ENCODE measurements at places on chromosomes 11 and 22. TPM values are rescaled to one million over a fixed set of nuclear protein-coding genes. Genes with fewer than 3 reads are reported as not detected.

BLID gene
- total RNA-seq: 0.63 TPM

SSRP1 gene
- 24.3 TPM for total RNA-seq

FOLH1 gene
- total RNA-seq: 17.9 TPM

CYB5R2 gene
- total RNA-seq: 2.8 TPM

RFPL3 gene
- total RNA-seq: not detected

KRTAP5-11 gene
- not detected for total RNA-seq

NCF4 gene
- total RNA-seq: 2.7 TPM

TMEM191C gene
- total RNA-seq: 0.78 TPM

LYVE1 gene
- 25.6 TPM for total RNA-seq

RCOR2 gene
- 0.23 TPM for total RNA-seq

KDM4E gene
- total RNA-seq: not detected

SIK2 gene
- total RNA-seq: 23.7 TPM

OR2AG2 gene
- total RNA-seq: not detected

DNA sequence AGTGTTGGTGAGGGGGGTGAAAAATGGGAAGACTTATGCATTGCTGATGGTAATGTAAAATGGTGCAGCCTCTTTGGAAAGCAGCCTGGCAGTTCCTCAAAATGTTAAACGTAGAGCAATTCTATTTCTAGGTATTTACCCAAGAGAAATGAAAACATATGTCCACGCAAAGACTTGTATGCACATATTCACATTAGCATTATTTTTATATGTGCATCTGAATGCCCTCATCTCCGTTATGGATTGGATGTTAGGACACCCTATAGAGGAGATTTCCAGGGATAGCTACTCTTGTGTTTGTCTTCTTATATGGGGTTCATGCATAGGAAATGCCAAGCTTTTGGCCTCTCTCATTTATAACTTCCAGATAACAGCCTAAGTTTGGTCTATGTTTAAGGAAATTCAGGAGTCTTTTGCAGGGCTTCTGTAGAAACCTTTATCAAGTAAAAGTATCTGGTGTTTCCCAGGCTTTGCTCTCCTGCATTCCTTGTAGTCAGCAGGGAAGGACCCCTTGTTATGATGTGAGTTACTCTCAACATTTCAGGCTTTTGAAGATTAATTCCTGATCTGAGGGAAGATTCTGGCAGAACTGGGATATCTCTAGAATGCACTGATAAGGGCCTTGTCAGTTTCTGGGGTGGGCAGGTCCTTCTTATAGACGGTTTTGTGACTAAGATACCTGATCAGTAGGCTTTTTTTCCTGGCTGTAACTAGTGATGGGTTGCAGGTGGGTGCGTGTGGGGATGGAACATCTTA, 116.8 kb downstream of the TEAD1 start:
- DNase-seq: no peak

DNA sequence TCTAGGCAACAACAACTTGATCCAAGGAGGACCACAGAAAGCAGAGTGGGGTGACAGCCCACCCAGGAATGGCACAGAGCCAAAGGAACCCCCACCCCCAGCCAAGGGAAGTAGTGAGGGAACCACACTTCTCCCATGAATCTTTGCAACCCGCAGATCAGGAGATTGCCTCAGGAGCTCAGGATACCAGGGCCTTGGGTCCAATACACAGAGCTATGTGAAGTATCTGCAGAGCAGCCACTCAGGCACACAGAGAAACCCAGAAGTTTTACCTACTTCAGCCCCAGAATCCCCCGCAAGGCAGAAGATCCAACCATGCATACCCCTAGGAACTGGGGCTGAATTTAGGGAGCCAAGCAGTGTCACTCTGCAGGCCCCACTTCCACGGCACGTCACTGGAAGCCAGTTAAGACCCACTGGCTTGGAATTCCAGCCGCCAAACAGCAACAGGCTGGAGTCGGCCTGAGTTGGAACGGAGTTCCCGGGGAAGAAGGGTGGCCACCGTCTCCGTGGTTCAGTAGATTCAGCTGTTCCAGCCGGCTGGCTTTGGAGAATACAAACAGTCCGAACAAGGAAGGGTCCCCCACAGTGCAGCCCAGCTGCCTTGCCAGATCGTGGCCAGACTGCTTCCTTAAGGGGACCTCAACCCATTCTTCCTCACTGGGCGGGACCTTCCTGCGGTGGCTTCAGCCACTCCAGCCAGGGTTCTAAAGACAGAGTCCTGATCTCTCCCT, 174.1 kb downstream of the TTC28 start:
- no peak for DNase-seq

GRCh38 chr11:74746868-74747267, 1.8 kb upstream of the RNF169 start:
- DNase-seq: no peak

DNA sequence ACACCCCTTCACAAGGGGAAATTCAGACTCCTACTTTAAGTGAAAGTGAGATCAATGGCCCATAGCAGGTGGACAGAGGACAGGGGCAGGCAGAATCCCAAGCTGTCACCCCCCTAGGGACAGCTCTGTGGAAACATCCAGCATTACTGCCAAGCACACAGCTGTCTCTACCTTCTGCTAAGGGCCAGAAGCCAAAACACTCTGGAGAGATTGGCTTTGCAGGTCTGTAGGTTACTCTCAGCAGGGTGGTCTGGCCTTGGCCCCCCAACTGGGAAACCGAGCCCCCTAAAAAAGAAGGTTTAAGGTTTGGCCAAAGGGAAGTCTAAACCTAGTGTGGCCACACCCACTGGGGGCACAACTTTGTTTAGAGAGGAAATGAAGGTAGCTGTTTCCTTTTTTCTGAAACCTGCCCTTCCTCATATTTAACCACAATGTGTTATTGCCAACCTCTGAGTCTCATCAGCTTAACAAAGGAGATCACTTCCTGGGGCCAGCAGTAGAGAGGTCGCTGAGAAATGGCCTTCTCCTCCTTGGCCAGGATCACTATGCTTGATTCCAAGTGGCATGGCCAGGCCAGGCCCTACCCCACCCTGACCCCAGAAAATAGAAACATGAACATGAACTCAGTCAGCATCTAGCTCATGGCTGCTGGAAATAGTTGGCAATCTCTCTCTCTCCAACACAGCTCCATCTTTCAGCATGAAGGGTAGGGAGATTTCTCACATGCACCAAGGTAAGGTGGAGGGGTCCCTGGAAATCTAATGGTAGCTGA, 25.9 kb upstream of the SCARF2 start:
- no peak for DNase-seq

GRCh38 chr11:133886029-133886428, 40.7 kb upstream of the SPATA19 start:
- peak; percentile 7 for DNase-seq

DNA sequence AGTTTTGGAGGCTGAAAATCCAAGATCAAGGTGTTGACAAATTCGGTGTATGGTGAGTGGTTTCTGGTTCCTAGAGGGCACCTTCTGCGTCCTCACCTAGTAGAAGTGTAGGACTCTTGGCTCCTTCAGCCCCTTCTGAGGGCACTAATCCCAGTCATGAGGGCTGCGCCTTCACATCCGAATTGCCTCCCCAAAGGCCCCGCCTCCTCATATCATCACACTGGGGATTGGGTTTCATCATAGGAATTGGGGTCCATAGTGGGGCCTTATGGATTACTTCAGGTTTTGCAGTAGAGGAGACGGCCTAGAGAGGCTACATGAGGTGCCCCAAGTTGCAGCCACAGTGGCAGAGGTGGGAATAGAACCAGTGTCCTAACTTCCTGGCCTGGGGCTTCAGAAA, 87.1 kb downstream of the CEP164 start:
- no peak for DNase-seq

GRCh38 chr11:73225001-73225686, 7.1 kb downstream of the P2RY2 start:
- no peak for DNase-seq

DNA sequence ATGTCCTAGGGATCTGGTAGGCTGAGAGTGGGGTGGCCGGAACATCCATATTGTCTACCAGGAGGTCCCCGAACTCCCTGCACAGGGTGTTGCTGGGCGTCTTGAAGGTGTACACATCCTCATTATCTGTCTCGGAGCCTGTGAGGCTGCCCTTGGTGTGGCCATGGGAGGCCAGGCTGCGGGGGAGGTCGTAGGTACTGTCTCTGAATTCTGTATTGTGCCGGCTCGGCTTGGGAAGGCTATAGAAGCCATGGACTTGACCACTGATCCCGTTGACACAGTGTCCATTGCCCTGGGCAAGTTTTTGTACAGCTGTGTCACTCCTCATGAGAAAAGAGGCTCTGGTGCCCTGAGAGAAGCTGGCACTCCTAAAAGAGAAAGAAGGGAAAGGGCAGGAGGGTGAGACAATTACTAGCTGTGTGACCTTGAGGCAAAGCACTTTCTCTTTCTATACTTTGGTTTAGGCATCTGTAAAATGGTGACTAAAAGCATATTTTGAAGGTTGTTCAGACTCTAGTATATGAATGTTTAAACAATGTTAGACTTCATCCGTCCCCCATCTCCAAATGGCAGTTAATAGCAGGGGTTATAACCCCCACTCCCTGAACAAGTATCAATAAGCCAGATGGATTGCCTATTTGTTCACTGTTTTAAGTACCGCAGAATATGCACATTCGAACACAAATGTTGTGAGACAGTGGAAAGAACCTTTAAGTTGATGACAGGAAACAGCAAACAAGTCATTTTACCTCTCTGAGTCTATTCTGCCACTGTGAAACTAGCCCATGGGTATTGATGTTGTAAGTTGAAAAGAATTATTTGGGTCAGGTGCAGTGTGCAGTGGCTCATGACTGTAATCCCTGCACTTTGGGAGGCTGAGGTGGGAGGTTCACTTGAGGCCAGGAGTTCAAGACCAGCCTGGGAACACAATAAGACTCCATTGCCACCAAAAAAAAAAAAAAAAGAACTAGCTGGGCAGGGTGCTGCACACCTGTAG, 38.3 kb downstream of the USP35 start:
- DNase-seq: peak; percentile 5

- DNase-seq: no peak
Measured at GRCh38 chr11:8586184-8586583, 7.8 kb downstream of the STK33 start.

DNA sequence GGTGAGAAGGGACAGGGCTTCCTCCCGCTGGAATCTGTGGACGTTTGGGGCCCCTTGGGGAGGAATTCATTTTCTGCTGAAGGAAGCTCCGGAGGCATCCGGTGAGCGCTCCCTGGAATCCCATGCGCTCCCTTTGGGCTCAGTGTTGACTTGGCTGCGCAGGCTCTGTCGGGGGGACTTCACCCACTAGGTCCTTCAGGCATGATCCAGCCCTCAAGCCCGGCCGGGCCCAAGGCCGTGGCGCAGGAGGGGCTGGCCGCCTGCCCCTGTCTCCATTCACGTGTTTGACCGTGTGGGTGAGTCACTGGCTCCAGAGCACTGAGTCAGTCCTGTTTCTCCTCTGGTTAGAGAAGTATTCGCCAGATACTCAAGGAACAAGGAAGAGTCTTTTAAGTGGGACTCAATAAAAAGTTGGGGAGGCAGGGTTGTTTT, 1.4 kb downstream of the CTTN start:
- DNase-seq: no peak

DNA sequence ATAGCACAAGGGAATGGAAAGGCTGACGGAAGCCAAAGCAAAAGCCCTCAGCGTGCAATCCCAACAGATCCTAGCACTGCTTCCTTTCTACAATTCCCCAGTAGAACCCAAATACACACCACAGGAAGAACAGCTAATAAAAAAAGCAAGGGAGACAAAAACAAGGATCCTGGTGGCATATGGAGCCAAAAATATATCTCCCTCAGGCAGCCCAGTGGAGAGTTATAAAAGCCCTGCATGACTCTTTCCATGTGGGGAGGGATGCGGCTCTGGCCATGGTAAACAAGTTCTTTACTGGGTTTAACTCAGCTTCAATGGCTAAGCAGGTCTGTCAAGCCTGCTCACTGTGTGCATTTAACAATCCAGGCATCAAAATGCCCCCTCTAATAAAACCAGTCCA, 88.1 kb downstream of the PIWIL4 start:
- peak; percentile 5 for DNase-seq

DNA sequence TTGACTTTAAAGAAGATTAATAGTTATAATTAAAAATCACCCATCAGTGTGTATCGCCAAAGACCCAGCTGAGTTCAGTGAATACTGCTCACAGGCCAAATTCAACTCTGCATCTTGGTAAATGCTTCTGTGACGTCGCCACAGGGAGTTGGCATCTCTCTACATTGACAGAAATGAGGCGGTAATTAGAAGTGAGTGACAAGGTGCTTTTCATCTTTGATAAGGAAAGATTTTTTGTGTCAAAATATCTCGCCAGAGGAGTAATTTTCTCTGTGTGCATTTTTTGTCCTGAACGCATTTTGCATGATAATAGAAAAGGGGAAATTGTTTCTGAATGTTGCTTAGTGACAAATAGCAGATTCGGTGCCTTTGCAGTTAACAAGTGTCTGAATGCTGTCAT, 345.8 kb downstream of the CNTN5 start:
- DNase-seq: no peak

DNA sequence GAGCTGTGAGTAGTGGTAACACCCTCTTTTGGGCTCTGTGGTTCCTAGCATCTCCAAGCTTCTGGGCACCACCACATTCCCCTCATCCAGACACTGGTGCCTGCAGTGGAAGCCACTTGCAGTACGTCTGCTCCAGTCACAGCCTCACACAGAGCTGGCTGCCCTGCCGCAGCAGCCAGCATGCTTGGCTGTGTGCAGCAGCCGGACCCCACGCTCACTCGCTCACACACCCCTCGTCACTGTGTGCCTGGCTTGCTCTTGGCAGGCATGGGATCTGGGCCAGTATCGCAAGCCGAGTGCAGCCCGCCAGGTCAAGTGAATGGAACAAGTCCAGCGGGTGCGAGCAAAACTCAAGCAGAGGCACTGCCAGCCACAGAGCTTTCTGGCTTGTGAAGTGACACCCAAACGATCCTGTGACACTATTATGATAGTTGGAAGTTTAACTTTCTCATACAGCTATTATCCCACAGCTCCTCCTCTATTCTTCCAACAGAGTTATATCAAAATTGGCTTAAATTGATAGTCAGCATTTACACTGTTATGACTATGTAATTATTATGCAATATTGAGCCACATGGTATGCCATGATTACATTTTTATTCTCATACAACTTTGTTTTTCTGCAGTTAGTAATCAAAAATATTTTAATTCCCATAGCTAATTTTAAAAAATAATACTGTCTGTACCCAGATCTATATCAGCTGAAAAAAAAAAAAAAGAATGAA, 89.0 kb downstream of the CCDC73 start:
- DNase-seq: no peak

DNA sequence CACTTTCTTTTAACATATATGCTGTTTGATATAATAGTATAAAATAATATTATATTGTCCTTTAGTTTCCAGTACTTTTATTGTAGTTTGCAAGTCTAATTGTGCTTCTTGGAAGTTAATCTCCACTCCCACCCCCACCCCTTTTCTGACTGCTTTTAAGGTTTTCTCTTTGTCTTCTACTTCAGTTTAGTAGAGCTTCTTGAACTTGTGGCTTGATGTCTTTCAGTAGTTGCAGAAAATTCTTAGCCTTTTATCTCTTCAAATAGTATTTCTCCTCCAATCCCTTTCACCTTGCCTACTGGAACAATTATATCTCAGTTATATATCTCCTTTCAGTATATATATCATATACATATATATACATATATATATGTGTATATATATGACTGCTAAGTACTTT, 56.6 kb downstream of the PARVG start:
- DNase-seq: no peak

GRCh38 chr11:36443661-36444060, 66.4 kb downstream of the TRAF6 start:
- no peak for DNase-seq

GRCh38 chr11:66459138-66459778, 7.4 kb upstream of the PELI3 start:
- DNase-seq: no peak

GRCh38 chr11:12853652-12854296, 155.3 kb upstream of the RASSF10 start:
- peak; percentile 71 for DNase-seq

- DNase-seq: no peak
Measured at GRCh38 chr22:36326178-36327161, 61.3 kb downstream of the MYH9 start.

- no peak for DNase-seq
Measured at GRCh38 chr11:109075976-109076375, 346.0 kb upstream of the C11orf87 start.

All from left lobe of liver (tissue), 2 donors.